ENCODE measurements at places on chromosomes 3 and 15. TPM values are rescaled to one million over a fixed set of nuclear protein-coding genes. Genes with fewer than 3 reads are reported as not detected.

GRCh38 chr15:90539789-90540188 is 10.1 kb downstream of the CRTC3 start:
- no peak for DNase-seq

- no peak for DNase-seq
These were observed 969.4 kb downstream of the PLOD2 start for GRCh38 chr3:145191543-145191942.

DNA sequence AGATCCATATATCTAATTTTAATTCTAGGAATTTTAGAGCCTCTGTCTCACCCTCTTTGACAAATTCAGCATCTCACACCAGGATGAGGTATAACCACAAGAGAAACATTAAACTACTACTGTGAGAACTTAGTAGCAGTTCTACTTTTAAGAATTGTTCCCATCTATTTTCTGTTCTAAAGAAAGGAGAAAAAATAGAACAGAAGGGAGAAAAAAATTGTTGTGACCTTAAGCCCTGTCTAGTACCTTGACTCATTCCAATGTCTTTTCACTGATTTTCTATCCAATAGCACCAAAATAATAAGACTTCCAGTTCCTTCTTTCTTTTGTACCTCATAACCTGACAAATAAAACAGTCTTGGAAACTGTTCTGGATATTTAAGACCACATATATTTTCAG is 37.0 kb downstream of the FRMD5 start:
- DNase-seq = no peak

- DNase-seq = no peak
These were observed 115.4 kb upstream of the RAD18 start for GRCh38 chr3:9078561-9079240.

DNA sequence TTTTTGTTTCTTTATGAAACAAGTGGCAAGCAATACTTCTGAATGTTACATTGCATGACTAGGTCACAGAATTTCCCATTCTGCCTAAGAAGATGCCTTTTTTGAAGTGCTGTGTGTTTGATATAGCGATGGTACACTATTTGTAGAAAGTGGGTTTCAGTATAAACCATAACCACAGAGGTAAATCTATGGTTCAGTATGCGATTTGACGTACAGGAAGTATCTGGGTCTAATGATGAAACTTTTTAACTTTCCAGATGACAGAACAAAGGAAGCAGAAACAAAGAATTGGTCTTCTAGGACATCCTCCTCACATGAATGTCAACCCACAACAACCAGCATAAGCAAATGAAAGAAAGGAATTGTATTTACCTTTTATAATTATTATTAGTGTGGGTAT is 133.4 kb upstream of the BHLHE40 start:
- no peak for DNase-seq

DNA sequence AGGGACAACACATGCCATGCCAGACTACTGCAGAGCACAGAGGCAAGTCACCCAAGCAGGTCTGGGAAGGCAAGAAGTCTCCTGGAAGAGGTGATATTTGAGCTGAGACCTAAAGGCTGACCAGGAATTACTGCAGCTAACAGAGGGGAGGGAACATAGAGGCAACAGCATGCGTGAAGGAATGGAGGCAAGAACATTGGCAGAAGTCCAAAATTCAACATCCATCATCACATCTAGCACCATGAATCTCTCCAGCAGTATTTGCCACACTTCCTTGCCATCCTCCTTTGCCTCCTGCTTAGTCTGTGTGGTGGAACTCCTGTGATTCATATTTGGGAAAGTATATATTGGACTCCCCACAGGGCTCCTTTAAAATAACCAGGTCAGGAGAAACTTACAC is 870 bp upstream of the TSEN2 start:
- DNase-seq = no peak

DNA sequence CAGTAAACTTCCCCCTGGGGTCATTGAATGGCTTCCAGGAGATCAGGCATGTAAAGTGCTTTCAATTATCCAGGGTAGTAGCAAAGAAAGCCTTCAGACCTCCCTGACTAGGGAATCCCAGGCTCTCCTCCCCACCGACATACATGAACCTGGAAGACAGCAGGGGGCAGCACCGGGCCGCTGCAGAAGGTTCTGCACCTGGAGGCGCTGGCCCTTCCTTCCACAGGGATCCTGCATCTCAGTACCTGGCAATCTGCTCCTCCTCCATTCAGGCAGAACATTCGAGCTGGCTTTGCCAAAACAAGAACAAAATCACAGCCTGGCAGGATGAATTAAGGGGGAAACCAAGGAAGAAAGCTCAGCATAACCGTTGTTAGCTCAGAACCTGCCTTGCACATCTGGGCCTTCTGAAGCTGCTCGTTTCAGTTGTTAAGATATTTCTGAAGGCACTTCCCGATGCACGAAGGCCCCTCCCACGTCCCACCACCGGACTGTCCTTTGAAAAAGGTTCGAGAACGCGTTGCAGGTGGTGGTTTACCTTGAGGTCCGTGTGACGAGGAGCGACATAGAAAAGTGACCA is 237.7 kb downstream of the SLCO3A1 start:
- DNase-seq = peak; percentile 68

Gene LDHAL6B
- not detected for polyA plus RNA-seq

Gene FES
- polyA plus RNA-seq = 8.9 TPM

Gene UNC13C
- not detected for polyA plus RNA-seq

Gene ELP6
- 24.7 TPM for polyA plus RNA-seq

Gene CACNA2D2
- 0.92 TPM for polyA plus RNA-seq
